ENCODE measurements at places on chromosomes 4 and X.

GRCh38 chrX:327660-328126 is 9.1 kb upstream of the GTPBP6 start:
- no peak for DNase-seq

GRCh38 chrX:16635040-16635439 is 14.9 kb upstream of the S100G start:
- no peak for DNase-seq

DNA sequence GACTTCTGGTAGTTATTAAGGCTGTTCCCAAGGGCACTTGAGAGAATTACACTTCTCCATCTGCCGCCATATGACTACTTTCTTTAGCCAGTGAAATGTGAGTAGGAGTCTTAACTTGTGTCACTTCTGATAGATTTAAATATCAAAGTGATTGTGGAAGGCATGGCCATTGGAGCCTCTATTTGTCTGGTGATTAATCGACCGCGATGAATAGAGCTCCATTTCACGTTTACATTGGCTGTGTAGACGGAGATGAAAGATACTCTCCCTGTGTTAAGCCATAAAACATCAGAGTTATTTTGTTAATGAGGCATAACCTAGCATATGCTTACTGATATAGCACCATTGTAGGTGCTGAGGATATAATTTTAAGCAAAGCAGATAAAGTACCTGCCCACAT is 852.4 kb downstream of the CCSER1 start:
- no peak for DNase-seq

GRCh38 chr4:25454476-25454875 is 77.4 kb downstream of the ANAPC4 start:
- no peak for DNase-seq

DNA sequence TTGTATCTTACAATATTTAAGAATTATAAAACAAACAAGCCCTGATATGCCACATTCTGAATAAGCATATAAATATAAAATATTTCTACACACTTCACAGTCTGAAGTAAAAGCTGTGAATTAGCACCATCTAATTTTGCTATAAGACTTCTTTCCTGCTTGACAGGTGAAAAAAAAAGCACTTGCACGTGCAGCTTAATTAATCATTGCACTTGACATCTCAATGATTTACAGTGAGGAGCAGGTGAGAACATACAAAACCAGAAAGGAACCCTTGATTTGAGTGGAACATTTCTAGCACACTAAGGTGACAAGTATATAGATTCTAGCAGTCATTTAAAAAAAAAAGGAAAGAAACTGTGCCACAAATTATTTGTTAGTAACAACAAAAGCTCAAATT is 47.9 kb downstream of the CHIC2 start:
- no peak for DNase-seq

DNA sequence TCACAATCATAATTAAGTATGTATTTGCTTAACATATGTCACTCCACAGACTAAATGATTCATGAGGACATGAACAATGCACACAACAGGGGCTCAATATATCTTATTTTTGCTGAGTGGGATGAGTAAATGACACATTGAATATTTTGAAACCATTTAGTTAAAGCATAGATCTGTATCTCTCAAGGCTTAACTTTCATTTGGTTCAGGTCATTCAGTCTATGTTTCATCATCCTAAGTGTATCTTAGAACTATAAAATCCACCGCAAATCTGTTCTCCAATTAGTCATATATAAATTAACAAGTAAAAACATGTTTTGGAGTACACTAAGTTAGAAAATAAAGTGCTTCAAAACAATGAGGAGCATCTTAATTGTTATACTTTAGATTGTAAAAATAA is 45.8 kb downstream of the AREG start:
- peak; percentile 90 for DNase-seq

DNA sequence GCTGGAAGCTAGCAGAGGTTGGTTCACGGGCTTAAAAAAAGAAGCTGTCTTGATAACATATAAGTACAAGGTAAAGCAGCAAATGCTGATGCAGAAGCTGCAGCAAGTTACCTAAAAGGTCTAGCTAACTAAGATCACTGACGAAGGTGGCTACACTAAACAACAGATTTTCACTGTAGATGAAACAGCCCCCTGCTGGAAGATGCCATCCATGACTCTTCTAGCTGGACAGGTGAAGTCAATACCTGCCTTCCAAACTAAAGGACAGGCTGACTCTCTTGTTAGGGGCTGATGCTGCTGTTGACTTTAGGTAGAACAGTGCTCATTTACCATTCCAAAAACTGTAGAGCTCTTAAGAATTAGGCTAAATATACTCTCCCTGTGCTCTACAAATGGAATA is 99.5 kb downstream of the FBXW7 start:
- no peak for DNase-seq

DNA sequence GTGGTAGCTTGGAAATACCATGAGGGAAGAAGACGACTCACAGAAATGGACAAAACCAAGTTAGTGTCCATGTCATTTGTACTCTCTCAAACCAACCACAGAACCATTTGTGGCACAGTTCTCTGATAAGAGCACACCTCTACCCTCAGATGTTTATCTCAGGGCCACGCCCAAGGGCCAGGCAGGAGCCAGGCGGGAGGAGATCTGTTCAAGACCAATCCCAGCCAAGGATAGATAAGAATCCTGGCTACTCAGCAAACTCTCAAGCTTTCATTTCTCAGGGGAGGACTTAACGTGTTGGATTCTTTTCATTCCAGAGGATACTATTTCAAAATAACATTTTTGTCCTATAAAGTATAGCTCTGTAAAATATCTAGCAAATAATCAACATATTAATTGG is 95.0 kb downstream of the NYX start:
- DNase-seq = no peak

- no peak for DNase-seq
Measured at GRCh38 chrX:49237060-49237459, 1.8 kb downstream of the CCDC22 start.

- no peak for DNase-seq
Measured at GRCh38 chr4:144178414-144178813, 37.9 kb upstream of the GYPA start.

DNA sequence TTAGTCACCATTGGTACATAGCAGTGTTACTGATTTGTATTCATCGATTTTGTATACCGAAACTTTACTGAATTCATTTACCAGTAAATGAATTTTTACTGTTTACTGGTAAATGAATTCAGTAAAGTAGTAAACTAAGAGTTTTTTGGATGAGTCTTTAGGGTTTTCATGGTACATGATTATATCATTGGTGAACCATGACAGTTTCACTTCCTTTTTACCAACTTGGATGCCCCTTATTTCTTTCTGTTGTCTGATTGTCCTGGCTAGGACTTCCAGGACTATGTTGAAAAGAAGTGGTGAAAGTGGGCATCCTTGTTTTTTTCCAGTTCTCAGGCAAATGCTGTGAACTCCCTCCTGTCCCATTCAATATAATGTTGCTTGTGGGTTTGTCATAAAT is 494.9 kb downstream of the GALNTL6 start:
- no peak for DNase-seq

- no peak for DNase-seq
Measured at GRCh38 chrX:100863326-100863864, 10.8 kb downstream of the NOX1 start.

- DNase-seq = no peak
Measured at GRCh38 chr4:46975812-46976553, 17.4 kb downstream of the GABRA4 start.

GRCh38 chr4:10606483-10607155 is 77.9 kb downstream of the CLNK start:
- DNase-seq = peak; percentile 71

DNA sequence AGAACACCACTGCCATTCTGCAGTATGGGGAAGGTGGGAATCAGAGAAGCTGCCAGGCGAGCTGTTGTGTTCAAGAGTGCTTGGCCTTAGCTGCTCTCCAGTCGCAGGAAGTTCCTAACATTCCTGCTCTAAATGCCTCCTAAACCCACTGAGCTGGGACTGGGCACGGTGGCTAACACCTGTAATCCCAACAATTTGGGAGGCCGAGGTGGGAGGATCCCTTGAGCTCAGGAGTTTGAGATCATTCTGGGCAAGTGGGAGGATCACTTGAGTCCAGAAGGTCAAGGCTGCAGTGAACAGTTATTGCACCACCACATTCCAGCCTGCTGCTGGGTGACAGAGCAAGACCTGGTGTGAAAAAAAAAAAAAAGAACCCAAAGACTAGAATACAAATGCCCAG is 690.3 kb upstream of the FAM241A start:
- DNase-seq = no peak

DNA sequence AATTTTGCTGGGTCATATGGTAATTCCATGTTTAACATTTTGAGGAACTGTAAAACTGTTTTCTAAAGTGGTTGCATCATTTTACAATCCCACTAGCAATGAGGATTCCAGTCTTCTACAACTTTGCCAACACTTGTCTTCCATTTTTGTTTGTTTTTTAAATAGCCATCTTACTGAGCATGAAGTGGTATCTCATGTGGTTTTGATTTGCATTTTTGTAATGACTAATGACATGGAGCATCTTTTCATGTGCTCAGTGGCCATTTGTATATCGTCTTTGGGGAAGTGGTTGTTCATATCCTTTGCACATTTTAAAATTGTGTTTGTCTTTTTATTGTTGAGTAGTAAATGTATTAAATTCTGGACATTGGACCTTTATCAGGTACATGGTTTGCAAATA is 94.7 kb downstream of the TMEM131L start:
- DNase-seq = no peak

DNA sequence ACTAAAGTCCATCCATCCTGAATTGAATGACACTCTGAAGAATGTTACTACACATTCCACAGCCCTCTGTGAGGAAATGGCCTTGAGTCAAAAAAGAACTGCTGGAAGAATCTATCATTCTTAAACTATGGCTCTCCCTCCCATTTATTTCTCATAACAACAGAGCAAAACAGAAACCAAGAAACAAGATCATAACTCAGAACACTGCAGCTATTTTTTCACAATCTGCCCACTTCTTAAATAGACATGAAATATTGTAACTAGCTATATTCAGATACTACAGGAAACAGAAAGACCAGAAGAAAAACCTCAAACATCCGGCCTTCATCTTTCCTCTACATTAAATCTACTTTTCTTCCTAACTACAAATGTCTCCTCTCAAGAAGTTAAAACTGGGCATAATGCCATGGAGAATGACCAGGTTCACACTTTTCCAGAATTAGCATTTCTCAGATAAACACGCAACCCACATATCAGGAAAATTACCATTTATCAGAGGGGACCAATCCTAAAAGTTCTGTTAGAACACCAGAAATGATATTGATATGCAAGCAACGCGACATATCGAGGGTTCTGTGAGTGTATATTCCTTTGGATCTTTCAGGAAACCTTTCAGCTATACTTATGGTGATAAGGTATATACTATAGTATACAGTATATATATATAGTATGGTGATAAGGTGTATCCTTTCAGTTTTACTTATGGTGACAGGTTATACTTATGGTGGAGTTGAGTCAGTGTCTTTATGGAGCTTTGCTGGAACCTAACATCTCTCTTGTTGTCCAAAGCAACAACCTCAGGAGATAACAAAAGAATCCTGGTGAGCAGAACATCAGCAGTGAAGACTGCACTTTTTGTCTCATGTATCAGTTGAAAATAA is 60.4 kb upstream of the IRF2 start:
- DNase-seq = peak; percentile 19

- peak; percentile 36 for DNase-seq
Measured at GRCh38 chrX:12249997-12250396, 111.7 kb downstream of the FRMPD4 start.

- peak; percentile 64 for DNase-seq
Measured at GRCh38 chr4:75653845-75654503, 19.2 kb downstream of the G3BP2 start.

GRCh38 chr4:41267997-41268396 is 11.3 kb downstream of the UCHL1 start:
- DNase-seq = no peak

- no peak for DNase-seq
Measured at GRCh38 chrX:9318766-9319165, 146.1 kb upstream of the TBL1X start.

DNA sequence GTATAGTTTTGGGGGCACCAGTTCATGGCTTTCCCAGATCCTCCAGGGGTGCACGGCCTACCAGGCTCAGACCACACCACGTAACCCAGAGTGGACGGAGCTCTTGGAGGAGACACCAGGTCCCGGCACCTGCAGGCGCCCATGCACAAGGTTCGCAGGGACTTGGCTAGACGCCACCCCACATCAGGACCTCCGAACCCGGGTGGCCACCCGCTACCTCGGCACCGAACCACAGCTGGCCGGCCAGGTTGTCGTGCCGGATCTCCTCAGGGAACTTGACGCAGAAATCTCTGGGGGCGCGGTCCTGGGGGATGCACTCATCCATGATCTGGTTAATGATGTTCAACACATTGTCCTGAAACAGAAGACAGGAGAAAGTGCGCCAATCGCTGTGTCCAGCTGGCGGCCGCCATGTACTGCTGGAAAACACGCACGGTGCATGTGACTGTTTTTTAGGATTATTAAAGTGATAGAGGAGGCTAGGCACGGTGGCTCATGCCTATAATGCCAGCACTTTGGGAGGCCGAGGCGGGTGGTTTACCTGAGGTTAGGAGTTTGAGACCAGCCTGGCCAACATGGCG is 77.1 kb downstream of the ZFYVE28 start:
- DNase-seq = no peak

- peak; percentile 42 for DNase-seq
Measured at GRCh38 chr4:55214172-55214571, 88.8 kb upstream of the KDR start.

DNA sequence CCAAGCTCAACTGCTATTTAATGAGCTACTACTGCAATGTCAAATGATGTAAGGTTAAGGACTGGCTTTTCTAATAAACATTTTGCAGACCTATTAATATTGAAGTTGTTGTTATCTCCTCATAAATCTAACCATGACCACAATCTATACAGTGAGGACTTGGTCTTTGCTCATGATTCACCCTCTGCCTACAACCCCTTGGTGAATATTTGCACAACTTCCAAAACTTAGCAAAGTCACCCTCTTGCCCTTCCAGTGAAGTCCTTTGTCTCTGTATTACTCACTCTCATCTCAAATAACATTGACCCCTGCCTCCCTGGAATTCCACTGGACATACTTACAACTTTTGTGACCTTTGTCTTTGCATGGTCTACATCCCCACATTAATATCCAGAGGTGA is 204.5 kb downstream of the KCNIP4 start:
- DNase-seq = no peak

GRCh38 chr4:76665153-76665552 is 230.1 kb downstream of the SHROOM3 start:
- peak; percentile 99 for DNase-seq
